ENCODE measurements at places on chromosomes 1 and 21. TPM values are rescaled to one million over a fixed set of nuclear protein-coding genes. Genes with fewer than 3 reads are reported as not detected.

AMY1B gene
- not detected for total RNA-seq

SLAMF7 gene
- not detected for total RNA-seq

TFAP2E gene
- 0.16 TPM for total RNA-seq

SAMSN1 gene
- total RNA-seq = not detected

HRNR gene
- total RNA-seq = not detected

SMCP gene
- total RNA-seq = not detected
